Stimulated activated CD4-positive, alpha-beta T cell treated with anti-CD3 and anti-CD28 coated beads, TNF-alpha, amount 100 ng/mL, for 4 hours (primary cell): ENCODE measurements at places on chromosomes 7 and 10.

GRCh38 chr7:42236266-42236975 lies 588 bp downstream of the GLI3 start:
- DNase-seq = no peak

- no peak for DNase-seq
Observed at GRCh38 chr7:33593611-33594010, 311.7 kb upstream of the BMPER start.

- DNase-seq = no peak
Observed at GRCh38 chr7:118079369-118079768, 104.6 kb upstream of the LSM8 start.

DNA sequence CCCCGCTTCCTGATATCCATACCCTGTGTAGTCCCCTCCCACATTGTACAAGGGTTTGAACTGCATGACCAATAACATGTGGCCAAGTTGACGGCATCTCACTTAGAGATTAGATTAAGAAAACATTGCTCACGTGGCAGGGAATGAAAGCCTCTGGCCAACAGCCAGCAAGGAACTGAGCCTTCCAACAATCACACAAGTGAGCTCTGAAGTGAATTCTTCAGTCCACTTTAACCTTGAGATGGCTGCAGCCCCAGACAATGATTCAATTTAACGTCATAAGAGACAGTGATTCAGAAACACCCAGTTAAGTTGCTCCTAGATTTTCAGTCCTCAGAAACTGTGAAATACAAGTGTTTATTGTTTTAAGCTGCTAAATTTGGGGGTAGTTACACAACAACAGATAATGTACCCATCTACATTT lies 165.9 kb upstream of the PLXNA4 start:
- DNase-seq = no peak

GRCh38 chr7:82481499-82482097 lies 38.0 kb upstream of the CACNA2D1 start:
- DNase-seq = no peak

DNA sequence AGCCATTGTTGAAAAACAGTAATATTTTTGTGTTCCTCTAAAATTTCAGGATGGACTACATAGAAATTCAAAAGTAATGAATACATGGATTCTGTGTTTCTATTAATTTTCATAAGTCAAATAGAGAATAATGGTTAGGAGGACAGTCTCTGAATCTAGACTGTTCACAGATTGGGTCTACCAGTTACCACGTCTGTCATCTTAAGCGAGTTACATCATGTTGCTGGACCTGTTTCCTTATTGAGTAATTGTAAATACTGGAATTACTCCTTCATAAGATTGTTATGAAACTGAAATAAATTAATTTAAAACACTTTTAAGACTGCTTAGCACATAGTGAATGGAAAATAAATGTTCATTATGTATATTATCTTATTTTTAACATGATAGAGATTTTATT lies 172.3 kb downstream of the KCND2 start:
- no peak for DNase-seq

DNA sequence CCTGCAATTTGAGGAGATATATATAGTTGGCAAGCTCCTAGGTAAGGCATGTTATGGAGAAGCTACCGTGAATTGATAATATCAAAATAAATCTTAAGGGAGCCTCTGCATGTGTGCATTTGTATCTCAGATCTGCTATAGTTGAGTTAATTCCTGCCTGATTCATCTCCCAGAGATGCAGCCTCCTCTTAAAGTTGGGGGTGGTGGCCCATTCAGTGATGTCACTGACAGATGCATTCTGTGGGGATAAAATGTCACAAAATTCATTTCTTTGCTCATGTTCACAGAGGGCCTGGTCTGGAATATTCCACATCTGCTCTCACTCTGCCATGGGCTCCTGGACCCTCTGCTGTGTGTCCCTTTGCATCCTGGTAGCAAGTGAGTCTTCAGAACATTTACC lies 185.8 kb upstream of the PRSS1 start:
- DNase-seq = no peak
